ENCODE measurements at places on chromosomes 13 and 19. TPM values are rescaled to one million over a fixed set of nuclear protein-coding genes. Genes with fewer than 3 reads are reported as not detected.

The OR7D2 gene
- total RNA-seq: under 0.01 TPM

The SNAPC2 gene
- total RNA-seq: 6.4 TPM

The CD70 gene
- 4.0 TPM for total RNA-seq

The CDC42EP5 gene
- total RNA-seq: 11.0 TPM

DNA sequence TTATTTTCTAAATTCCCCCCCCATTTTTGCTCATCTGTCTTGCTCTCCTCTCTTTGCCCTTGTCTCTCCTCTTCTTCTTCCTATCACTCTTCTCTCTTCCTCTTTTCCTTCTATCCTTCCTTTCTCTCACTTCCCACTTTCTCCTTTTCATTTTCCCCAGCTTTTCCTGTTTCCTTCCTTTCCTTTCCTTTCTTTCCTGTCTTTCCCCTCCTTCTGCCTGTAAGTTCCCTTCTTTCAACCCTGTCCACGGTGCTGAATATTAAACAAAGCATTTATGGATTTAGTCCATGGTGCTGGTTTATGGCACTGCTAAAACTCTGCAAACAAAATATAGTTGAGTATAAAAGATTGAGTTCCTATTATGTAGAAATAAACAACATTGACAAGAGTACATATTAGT lies 27.6 kb downstream of the SCEL start:
- no peak for DNase-seq

GRCh38 chr19:17026706-17027534 lies at the start of gene CPAMD8:
Gene CPAMD8 (minus strand): TSS chr19:17026810. CDS start chr19:17026642, 168 bp downstream.
- no peak for DNase-seq

- DNase-seq: no peak
These were observed 4.5 kb downstream of the XAB2 start for GRCh38 chr19:7624810-7625209.

GRCh38 chr19:47623151-47623920 lies 14.4 kb downstream of the BICRA start:
- DNase-seq: no peak

- DNase-seq: no peak
These were observed 26.3 kb downstream of the CKM start for GRCh38 chr19:45296355-45296754.

- no peak for DNase-seq
These were observed 279.6 kb downstream of the KLF5 start for GRCh38 chr13:73338389-73338788.

- DNase-seq: no peak
These were observed 281.1 kb downstream of the DNAJC15 start for GRCh38 chr13:43304449-43304848.

DNA sequence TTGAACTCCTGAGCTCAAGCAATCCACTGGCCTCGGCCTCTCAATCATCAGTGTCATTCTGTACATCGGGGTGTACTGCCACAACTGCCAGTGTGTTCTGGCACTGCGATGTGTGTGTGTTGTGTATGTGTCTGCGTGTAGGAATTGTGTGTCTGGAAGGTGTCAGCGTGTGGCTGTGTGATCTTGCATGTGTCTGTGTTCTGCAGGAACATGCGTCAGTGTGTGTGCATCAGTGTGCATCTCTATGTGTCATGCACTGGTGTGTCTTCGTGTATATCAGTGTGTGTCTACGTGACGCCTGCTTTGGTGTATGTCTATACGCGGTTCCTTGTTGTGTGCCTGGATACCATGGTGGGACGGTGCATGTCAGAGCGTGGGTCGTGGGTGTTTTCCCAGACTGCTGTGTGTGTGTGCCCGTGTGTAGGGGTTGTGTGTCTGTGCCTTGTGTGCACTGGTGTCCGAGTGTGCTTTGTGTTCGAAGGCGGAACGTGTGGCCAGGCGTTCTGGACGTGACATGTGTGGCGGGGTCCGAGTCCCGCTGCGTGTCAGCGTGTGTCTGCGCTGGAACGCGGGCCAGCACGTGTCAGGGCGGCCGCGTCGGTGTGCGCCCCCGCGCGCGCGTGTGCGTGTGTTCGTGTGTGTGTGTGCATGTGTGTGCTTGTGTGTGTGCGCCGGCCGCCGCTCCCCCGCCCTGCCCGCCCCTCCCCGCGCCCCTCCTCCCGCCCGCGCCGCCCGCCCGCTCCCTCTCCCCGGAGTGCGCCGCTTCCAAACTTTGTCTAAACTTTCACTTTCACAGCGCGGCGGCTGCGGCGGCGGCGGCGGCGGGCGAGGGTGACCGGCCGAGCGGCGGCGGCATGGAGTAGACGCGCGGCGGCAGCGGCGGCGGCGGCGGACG lies at the start of gene NFIX:
Gene NFIX, plus strand, starts transcription at position 775 of the 895 bp plus-strand sequence. CDS start 363 bp downstream, outside the sequence.
- DNase-seq: no peak

The TMEM161A gene
- 13.6 TPM for total RNA-seq

DNA sequence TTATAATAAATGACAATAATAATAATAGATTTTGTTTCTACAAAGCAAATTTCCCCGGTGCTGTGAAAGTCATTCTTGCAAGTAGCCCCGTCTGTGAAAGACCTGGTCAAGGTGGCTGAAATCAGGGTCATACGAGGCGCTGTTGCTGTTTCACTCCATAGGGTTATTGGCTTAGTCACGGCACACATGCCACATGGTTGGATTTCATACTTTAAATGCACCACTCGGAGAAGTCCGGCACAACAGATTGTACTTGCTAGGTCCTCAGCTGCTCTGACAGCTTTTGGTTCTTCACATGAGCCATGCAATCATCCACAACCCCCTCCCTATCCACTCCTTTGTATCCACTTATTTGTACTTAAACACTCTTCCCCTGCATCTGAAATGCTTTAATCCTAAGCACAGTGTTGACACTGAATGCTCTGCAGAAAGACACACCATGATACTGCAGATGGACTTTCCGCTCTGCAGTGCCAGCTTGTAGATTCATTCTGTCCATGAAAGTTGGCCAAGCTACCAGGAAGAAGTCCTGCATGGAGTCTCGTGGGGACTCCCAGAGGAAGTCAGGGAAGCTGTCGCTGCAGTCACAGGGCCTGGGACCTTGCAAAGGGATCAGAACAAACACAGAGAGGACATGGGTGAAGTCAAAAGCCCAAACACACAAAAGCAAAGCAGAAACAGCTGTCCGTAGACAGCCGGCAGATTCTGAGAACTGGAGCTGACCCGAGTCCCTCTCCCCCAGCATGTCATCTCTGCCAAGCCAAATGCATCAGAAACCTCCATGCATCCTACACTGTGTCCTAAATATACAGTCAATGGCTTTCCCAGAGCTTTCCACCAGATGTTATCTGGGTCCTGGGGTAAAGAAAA lies 124.6 kb downstream of the COL4A2 start:
- DNase-seq: no peak

- no peak for DNase-seq
These were observed 2.7 kb downstream of the PROSER1 start for GRCh38 chr13:39035204-39035603.

DNA sequence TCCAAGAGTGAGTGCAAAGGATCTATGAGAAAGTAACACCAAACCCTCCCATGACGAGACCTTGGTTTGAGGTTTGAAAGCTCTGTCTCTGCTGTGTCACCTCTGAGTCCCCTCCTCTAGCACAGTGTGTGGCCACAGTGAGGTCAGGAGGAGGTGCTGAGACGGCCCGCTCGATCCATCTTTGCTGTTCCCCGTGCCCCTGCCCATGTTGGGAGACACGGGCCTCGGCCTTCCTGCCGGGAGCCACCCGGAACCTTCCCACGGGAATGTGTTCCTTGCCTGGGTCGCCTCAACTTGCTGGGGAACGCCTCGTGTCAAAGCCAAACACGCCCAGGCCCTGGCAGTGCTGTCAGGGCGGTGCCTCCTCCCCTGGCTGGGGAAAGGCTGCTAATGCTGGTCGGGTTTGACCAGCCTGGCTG lies 10.1 kb downstream of the NANOS3 start:
- no peak for DNase-seq

DNA sequence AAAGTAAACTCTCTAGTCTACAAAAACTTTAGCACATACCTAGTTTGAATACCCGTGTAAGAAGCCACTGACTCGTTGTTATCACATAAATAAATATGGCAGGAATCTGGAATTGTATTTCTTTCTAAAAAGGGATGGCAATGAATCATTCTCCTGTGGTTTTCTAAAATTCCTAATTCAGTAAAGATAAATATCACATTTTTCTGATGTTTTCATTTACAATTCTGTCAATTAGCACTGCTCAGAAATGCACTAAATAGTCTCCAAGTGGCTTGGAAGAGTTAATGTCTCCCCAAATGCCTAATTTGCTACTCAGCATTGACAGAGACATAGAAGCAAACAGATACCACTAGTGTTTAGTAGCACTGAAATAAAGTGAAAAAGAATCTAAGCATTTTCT lies 547.7 kb upstream of the SLITRK1 start:
- DNase-seq: no peak

- no peak for DNase-seq
These were observed 5.4 kb downstream of the MED25 start for GRCh38 chr19:49823472-49823871.

- DNase-seq: no peak
These were observed 1200.6 kb downstream of the UQCRFS1 start for GRCh38 chr19:28012361-28012760.

- no peak for DNase-seq
These were observed 296.8 kb upstream of the SGCG start for GRCh38 chr13:22883956-22884355.

- DNase-seq: no peak
These were observed 306.8 kb downstream of the KCNRG start for GRCh38 chr13:50322006-50322405.

Measured in thymus (tissue), 14 donors.